ENCODE measurements at places on chromosomes 6 and 20.

GRCh38 chr20:21302664-21303060 is 469 bp upstream of the XRN2 start:
- DNase-seq = no peak

DNA sequence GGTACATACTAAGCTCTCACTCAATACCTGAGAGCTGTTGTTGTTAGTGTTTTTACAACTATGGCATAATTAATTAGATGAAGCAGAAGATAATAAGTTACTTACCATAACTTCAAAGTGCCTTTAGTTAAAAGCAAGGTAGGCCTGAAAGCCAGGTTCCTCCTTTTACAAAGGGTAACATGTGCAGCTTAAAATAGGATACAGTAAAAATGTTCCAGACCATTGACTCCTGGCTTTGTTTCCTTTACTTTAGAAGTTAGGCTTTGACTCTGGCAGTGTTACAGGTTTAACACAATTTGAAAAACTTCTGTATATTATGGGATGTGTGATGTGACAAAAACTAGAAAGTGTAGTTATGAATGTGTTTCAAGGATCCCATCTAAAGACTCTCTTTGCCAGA is 522.5 kb downstream of the EPM2A start:
- no peak for DNase-seq

- DNase-seq = no peak
These were observed 30.1 kb downstream of the ARFGEF2 start for GRCh38 chr20:48951646-48952045.

- DNase-seq = no peak
These were observed 39.4 kb upstream of the DACT2 start for GRCh38 chr6:168358842-168359420.
